Suppressor macrophage (primary cell): ENCODE measurements at places on chromosomes 5 and 9.

- no peak for DNase-seq
Measured at GRCh38 chr9:95557142-95557541, 40.4 kb upstream of the PTCH1 start.

- DNase-seq: no peak
Measured at GRCh38 chr5:120738568-120738967, 274.5 kb downstream of the PRR16 start.

DNA sequence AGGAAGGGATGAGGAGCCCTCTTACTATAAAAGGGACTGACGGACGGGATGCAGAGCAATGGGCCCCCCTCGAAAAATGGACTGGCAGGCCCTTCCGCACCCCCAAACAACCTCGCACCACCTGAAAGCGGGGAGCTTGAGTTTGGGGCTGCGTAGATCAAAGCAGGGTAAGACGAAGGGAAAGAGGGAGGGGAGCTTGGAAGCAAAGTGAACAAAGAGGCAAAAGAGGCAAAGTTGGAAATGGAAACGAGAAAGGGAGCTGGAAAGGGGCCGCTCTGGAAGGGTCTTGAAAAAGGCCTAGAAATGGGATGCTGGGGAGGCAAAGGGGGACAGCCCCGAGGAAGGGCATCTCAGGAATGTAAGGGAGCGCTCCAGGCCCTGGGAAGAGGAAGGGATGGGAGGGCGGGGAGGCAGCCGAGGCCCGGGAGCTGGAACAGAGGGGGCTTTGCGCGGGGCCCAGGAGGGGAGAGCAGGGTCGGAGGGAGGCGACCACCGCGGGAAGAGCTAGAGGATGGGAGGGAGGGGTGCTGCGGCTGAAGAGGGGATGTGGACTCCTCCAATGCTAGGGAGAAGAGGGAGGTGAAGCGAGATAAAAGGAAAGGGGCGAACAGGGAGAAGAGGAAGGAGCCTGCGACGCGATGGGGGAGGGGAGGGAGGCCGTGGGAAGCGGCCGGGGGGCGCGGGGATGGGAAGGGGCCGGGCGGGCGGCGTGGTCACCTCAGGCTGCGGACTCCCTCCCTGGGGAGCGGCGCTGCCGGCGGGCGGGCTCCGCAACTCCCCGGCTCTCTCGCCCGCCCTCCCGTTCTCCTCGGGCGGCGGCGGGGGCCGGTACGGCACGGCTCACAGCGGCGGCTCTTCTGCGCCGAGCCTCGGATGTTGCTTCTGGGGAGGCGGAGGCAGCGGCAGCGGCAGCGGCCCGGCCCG is 577 bp downstream of the RNF145 start:
- no peak for DNase-seq

DNA sequence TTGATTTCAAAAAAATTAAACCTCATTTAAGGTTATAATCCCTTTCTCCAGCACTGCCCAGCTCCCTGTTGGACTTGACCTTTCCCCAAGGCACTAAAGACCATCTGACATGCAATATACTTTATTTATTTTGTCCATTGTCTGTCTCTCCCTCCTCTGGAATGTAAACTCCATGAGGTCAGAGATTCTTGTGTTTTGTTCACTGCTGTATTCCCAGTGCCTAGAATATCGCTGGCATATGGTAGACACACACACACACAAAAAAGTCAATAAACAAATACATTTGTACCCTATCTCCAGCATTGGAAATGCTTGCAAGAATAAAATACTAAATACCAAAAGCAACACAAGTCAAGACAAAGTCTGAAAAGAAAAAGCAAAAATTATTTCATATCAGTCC is 17.3 kb upstream of the ARSB start:
- no peak for DNase-seq

DNA sequence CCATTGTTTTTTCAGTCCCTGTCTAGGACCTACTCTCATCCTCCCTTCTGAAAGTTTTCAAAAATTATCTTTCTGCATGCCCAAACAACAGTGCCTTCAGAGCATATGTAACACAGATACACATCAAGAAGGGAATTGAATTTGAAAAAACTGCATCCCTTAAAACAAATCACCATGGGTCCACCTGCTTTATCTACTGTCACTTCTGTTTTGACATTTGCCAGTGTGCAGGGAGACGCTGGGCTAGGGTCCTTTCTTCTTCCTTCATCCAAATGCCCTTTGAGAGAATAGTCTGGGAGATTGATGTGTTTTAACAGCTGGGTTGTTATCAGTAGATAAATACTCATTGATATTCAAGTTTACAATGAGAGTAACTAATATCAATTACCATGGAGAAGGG is 1630.1 kb downstream of the MAT2B start:
- no peak for DNase-seq

DNA sequence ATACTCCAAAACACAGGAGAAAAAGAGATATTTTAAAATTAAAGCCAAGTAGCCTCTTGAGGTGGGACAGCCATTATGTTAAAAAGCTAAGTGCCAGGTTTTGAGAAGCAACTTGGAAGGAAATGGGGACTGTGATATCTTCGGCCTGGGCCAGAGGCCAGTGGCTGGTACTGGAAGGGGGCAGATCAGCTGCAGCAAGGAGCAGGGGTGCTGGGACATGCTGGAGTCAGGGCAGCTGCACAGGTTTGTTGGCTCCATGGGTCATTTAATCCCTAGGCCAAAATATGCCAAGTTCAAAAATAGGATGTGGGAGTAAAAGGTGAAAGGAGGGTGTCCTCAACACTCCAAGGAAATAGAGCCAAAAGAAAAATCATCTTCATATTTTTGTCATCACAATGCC is 30.0 kb downstream of the ADRB2 start:
- DNase-seq: no peak

DNA sequence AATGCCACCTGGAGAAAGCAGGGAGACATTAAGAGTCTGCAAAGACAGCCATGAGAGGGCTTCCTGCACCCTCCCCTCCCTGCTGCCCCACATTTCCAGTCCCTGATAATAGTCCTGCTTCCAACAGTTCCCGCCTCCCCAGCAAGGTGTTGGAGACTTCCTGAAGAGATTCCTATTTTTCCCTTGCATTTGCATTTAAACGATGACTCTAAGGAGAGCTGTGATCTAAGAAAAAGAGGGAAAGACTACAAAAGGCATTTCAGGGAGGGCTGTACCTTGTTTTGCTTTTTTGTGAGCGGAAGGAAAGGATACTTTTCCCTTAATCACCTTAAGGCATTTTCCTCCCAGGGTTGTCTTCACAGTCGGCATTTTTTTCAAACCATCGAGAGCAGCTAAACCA is 62.1 kb downstream of the GAS1 start:
- DNase-seq: no peak

DNA sequence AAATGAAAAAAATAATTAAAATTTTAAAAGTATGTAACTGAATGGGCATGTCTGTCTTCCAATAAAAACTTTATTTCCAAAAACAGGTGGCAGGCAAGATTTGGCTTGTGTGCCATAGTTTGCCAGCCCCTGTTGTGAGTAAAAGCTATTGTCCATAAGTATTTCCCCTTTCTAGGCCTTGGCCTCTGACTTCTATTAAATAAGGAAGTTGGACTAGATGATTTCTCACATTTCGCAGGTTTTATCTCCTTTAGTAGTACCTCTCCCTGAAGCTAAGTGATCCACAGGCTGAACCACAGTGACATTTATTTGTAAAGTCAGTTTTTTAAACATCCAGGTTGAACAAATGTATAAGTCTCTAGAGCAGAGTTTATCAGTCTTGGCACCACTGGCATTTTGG is 41.3 kb downstream of the RECK start:
- DNase-seq: peak; percentile 70

DNA sequence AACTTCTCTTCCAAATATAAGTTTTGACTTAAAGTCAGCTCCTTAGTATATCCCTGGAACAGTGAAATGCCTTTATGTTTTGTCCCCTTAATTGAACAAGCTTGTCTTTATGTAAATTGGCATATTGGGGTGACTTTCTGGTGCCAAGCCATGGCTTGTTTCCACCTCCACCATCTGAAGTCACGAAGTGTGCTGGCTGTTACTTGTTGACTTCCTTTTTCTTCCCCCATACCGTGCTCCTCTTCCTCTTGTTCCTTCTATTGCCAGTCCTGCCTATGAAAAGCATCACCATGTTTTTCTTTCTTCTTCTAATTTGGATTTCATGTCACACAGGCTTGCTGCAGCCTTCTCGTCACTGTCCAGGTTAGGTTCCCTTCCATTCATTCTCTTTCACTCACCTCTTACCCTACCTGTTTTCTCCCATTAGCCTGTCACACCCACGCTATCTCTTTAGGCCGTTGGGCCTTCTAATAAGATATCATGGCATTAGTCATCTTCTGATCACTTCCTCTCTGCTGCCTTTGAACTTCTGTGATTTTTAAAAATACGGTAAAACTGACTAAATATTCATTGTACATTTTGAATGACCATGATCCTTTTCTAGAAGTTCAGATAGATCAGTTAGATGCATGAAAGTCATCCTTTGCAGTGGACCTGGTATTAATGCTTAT is 48.1 kb downstream of the IQGAP2 start:
- peak; percentile 63 for DNase-seq

DNA sequence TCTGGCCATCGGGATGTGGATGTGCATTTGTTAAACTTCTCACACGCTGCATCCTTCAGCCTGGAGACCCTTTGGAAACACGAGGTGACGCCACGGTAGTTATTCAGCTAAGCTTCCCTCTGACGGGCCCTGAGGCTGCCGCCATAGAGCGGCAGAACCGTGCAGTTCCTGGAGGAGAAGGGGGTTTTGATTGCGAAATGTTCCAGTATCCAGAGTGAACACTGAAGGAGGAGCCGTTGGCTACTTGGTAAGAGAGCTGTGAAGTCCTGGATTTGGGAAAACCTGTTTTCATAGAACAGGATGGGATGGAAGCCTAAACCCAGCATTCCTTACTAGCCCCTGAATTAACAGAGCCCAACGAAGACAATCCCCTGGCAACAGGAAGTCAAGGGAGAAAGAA is 23.0 kb upstream of the EXOC3 start:
- no peak for DNase-seq

GRCh38 chr5:177444106-177445051 is 2.2 kb upstream of the PRR7 start:
- DNase-seq: no peak

GRCh38 chr9:117418111-117418510 is 3.3 kb upstream of the ASTN2 start:
- no peak for DNase-seq

DNA sequence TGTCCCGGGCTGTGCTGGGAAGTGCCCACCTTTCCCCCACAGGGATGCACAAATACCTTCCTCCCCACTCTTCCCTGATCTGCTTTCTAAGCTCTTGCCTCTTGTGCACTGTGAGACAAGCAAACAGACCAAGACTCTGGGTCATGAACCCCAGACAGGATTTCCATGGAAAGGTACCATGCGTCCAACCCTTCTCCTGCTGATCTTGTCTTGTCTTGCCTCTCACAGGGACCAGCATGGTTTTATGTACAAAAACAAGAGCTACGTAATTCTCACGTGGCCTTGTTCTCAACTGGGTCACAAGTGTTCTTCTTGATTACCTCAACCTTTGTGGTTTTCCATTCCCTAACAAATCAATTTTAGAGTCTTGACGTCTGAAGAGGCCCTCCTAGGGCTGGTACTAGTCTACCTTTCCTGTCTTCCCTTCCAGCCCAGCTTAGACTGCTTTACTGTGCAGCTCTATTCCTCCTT is 176.5 kb upstream of the MAP3K1 start:
- no peak for DNase-seq

DNA sequence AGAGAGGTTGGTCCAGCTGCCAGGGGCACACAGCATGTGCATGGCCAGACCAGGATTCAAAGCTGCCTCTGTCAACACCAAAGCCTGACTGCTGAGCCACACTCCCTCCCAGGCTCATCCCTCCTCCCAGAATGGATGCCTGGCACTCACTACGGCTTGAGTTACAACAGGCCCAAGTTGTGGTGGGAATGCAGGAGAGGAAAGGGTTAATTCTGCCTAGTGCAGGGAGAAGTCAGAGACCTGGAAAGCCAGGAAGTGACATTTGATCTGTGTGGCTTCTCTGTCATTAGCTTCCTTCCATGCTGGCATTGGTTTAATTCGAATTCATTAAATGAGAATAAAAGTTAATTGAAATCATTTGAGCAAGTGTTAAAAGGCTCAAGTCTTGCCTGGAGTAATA is 150.0 kb downstream of the NSG2 start:
- no peak for DNase-seq

DNA sequence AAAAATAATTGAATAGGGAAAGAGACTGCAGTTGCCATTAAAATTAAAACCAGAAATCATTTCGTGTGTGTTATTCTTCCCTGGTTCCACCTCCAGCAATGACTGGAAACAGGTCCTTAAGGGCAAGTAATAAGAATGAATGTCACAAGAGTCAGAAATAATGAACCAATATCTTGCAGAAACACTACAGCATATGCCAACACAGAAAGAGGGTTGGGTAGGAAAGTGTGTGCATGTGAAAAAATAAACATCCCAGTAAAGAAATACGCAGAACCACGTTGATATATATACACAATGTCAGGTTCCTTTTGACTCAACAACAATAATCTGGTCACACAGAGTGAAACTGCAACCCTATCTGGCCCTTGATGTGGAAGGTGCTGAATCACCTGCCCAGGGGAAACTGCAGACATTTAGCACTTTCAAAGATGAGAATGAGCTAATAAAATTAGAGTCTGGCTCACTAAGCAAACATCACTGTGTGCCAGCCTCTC is 15.0 kb downstream of the HMHB1 start:
- DNase-seq: no peak

- no peak for DNase-seq
Measured at GRCh38 chr5:138668451-138669380, 84.5 kb upstream of the CTNNA1 start.

- DNase-seq: no peak
Measured at GRCh38 chr5:169251333-169252084, 49.4 kb downstream of the SLIT3 start.
